GM10248 (cell line): ENCODE measurements at places on chromosomes 4 and X.

DNA sequence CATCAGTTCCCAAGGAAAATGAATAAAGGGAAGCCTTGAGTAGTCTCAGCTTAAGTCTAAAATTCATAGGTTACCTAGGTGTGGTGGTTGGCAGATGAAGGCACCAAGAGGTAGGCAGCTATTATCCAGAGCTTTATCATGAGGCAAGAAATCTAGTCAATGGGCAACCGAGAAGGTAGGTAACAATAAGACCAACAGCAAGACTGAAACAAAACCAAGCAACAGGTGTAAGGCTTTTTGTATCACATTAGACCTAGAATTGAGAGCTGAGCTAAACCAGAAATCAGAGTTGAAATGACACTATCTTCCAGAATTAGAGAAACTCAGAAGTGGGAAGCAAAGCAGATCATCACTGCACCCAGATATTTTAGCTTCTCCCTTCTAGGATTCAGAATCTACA is 117.1 kb downstream of the CAMK2D start:
- DNase-seq, result no peak

DNA sequence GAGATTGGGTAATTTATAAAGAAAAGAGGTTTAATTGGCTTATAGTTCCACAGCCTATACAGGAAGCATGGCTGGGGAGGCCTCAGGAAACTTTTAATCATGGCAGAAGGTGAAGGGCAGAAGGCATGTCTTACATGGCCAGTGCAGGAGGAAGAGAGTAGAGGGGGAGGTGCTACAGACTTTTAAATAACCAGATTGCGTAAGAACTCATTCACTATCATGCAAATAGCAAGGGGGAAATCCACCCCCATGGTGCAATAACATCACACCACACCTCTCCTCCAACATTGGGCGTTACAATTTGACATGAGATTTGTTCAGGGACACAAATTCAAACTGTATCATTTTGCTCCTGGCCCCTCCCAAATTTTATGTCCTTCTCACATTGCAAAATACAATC is 353.8 kb upstream of the PABPC5 start:
- no peak for DNase-seq

GRCh38 chr4:147954850-147955249 is 223.0 kb downstream of the ARHGAP10 start:
- DNase-seq, result no peak

GRCh38 chr4:118099106-118099505 is 64.8 kb downstream of the NDST3 start:
- no peak for DNase-seq

DNA sequence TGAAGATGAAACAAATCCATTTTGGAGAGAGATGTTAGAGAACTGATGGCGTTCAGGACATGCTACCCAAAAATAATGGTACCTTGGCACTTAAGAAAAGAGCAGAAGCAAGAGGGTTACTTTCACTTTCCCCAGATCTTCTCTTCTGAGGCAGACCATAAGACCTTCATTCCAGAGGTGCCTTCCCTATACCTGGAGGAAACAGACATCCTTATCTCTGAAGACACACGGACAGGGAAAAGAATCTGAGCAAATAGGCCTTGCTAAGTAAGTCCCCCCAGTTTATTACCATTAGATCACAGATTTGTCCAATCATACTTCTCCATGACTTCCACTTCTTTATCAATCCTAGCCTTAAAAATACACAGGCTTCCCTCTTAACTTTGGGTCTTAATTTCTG is 2.0 kb upstream of the FGF2 start:
- DNase-seq, result no peak

DNA sequence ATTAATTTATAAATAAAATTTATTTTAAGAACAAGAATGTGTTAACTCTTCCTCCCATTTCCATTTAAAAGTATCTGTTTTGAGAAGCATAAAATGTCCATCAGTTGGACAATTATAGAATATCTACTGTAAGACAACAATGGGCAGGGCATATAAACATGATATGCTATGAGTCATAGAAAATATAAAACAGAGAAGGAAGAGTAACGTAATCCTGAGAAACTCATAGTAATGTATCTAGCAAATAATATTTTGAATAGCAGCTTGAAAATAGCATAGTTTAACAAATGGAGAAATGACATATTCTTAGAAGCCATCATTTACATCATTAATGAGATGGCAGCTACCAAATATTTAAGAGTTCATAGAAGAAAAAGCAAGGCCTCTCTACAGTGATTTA is 820.3 kb upstream of the PCDH10 start:
- no peak for DNase-seq

DNA sequence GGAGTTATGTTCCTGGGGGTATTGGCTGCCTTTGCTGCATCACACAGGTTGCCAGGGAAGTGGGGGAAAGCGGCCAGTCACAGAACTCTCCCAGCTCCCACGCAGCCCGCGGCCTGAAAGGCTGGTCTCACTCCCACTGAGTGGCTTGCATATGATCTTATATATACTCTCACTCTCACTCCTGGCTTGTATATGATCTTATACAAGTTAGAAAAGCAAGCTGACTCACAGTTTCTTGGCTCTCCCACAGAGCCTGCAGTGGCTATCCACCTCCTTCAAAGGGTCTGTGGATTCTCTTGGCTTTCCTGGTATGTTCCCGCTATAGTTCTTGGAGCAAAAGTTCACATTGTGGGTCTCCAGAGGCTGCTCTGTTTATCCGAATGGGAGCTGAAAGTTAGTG is 833.5 kb upstream of the GALNTL6 start:
- no peak for DNase-seq

DNA sequence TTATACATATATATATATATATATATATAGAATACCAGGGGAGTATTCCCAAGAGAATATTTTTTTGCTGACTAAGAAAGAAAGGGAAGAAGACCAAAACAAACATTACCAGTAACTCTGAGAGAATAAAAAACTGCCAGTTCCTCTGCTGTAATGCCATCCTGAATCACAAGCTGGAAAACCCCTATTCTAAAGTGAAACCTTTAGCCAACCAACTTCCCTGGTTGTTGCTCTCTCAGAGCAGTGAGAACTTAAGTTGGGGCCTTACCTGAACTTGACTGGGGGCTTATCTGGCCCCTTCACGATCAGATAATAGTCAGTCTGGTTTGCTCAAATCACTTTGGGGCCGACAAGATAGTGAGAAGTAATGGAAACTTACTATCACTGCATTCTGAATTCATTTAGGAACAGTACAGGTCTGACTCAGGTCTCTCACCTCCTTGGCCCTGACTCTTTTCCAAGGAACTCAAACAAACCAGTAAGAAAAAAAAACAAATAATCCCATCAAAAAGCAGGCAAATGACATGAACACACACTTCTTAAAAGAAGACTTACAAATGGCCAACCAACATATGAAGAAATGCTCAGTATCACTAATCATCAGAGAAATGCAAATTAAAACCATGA is 62.5 kb downstream of the CD40LG start:
- peak; percentile 14 for DNase-seq

- no peak for DNase-seq
These were observed 67.6 kb downstream of the SHOX start for GRCh38 chrX:698206-698605.

DNA sequence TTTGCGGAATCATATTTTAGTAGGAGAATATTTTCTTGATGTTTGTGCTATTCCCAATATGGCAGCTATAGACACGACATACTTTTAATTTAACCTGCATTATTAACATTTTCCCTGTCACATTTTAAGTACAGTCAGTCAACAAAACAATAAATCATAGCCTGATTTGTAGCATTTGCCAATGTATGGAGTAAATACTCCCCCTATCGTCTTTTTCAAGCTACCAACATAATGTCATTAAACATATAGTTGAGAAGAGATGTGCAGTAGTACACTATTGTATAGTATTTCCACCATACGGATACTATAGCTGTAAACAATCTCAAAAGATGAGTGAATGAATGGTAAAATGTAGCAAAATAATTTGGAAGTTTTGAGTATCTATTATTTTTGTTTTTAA is 303.7 kb upstream of the MAGEB2 start:
- no peak for DNase-seq

- no peak for DNase-seq
These were observed 14.9 kb upstream of the PDE5A start for GRCh38 chr4:119643306-119644042.

- DNase-seq, result no peak
These were observed 1.8 kb downstream of the DCAF8L2 start for GRCh38 chrX:27591938-27592337.

DNA sequence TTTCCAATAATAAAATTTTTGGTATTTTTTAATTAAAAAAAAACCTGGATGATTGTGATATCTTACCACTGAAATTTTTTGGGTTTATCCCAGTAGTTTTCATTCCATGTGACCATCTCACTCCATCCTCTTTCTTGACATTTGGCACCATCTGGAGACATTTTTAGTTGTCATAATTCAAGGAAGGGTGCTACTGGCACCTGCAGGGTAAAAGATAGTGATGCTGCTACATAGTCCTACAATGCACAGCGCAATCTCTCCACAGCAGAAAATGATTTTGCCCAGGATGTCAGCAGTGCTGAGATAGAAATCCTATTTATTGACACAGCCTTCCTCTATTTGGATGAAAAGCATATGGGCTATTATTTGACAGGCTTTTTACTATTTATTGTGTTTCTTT is 79.3 kb downstream of the RBPJ start:
- no peak for DNase-seq

DNA sequence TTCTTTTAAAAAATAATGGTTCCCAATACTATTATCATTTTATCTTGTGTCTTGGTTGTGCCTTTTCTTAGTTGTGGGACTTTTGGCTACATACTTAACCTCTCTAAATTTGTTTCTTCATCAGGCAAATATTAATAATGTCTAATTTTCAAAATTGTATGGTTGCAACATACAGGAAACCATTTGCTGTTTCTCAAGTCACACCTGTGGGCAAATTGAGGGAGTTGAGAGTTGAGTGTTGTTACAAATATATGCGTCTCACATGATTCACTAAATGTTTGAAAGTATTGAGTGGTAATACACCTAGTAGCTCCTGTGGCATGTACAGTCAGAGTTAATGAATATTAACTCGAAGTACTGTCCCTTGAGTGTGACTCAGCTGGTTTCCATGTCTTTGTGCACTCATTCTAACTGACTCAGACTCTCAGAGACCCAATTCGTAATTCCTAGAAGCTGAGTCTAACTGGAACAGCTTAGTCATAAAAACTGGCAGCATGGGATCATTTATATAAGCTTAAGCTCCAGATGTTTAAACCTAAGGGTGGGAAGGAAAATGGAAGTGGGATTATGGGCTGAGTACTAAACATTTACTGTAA is 802.4 kb downstream of the TRIML1 start:
- DNase-seq, result no peak

DNA sequence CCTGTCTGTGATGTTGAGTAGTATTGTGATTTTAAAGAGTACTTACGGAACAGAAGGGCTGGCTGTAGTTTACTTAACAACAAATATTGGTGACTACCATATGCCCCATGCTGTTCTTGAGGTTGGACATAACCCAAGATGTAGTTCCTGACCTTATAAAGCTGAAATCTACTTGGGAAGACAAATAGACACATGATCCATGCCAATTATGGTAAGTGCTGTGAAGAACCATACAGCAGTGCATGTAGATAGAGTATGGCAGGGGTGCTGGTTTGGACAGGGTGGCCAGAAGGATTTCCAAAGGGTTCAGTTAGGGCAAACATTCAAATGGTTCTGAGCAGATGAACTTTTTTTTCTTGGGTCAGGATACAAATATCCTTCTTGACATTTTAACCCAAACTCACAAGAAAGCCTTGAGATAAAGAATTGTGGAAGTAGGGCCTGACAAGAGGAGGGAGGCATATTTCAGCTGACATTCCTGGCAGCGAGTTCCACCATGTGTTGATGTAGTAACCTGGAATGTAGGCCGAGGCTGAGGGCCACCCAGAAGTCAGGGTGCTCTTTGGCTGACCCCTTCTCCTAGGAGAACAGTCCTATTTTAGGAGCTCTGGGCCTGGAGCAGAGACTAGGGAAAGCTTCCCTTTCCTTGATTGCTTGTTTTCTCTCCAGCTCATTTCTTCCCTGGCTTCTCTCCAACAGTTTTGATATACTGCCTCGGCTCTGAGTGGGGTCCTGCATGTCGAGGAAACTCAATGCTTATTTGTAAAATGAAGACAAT is 74.2 kb downstream of the FREM3 start:
- DNase-seq, result no peak

DNA sequence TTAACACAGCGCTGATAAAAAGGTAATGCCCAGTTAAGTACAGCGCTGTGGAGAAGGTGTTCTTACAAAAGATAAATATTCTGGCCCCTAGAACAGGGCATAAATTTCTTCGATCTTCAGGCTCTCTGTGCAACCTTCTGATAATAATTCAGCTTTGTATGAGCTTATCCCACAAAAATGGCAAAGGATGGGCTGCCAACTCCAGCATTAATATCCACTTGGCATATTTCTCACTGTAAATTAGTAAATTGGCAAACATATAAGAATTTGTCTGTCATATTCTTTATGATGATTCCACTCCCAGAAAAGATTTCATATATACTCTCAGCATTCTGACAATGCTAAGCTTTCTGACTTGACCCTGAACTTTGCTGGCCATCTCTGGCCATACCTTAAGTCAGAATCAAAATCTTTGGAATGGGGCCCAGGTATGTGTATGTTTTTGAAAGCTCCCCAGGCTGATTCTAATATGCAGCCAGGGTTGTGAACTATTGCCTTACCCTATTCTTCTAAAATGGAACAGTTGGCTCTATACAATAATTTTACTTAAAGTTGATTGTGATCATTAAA is 134.8 kb downstream of the FRYL start:
- no peak for DNase-seq

- no peak for DNase-seq
These were observed 189.0 kb upstream of the TTC29 start for GRCh38 chr4:147134536-147135210.

DNA sequence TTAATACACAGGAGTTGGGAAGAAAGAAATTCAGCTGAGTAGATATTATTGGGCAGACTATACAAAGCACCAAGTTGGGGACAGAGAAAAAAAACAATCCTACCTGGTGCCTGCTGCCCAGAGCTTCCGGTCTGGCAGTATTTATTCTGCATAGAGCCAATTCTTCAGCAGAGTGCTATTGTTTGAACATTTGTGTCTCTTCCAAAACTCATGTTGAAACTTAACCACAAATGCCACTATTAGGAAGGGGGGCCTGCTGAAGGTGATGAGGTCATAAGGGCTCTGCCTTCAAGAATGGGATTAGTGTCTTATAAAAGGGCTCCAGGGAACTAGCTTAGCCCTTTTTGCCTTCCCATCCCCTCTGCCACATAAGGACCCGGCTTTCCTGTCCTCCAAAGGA is 136.2 kb downstream of the EVC2 start:
- DNase-seq, result no peak

DNA sequence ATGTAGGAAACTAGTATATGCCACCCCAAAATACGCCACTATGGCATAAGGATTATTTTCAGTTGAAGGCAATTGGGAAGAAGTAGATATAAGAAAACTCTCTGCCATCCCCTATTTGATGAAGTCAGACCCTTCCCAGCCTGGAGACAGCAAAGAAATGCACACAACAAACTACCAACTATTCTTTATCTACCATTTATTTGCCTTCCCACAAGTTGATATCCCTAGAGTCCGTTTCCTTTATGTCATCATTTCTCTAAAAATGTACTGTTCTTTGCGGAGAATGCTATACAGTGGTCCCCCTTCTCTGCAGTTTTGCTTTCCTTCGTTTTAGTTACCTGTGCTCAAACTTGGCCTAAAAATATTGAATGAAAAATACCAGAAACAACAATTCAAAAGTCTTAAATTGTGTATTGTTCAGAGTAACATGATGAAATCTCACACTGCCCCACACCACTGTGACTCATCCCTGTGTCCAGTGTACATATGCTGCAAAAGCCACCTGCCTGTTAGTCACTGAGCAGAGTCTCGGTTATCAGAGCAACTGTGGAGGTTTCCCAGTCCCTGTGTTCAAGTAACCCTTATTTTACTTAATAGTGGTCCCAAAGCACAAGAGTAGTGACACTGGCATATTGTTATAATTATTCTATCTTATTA is 152.3 kb downstream of the WDFY3 start:
- DNase-seq, result no peak
